ENCODE measurements at places on chromosomes 5 and 9.

- DNase-seq, result no peak
These were observed 174.6 kb downstream of the RFK start for GRCh38 chr9:76219560-76220151.

- no peak for DNase-seq
These were observed 27.2 kb upstream of the TNFSF8 start for GRCh38 chr9:114957558-114957957.

GRCh38 chr9:135374591-135374990 is 105.0 kb upstream of the PPP1R26 start:
- DNase-seq, result no peak

- DNase-seq, result no peak
These were observed 122.9 kb downstream of the CAVIN4 start for GRCh38 chr9:100700689-100701318.

GRCh38 chr9:37468620-37469019 is 3.4 kb upstream of the ZBTB5 start:
- DNase-seq, result no peak

- no peak for DNase-seq
These were observed 38.7 kb upstream of the RAB3C start for GRCh38 chr5:58544195-58544594.

- DNase-seq, result no peak
These were observed 109.4 kb downstream of the FEM1C start for GRCh38 chr5:115435065-115435777.

- DNase-seq, result no peak
These were observed 74.9 kb upstream of the TNFSF8 start for GRCh38 chr9:115005322-115005721.

- DNase-seq, result no peak
These were observed 7.9 kb downstream of the MTRR start for GRCh38 chr5:7876867-7877266.

DNA sequence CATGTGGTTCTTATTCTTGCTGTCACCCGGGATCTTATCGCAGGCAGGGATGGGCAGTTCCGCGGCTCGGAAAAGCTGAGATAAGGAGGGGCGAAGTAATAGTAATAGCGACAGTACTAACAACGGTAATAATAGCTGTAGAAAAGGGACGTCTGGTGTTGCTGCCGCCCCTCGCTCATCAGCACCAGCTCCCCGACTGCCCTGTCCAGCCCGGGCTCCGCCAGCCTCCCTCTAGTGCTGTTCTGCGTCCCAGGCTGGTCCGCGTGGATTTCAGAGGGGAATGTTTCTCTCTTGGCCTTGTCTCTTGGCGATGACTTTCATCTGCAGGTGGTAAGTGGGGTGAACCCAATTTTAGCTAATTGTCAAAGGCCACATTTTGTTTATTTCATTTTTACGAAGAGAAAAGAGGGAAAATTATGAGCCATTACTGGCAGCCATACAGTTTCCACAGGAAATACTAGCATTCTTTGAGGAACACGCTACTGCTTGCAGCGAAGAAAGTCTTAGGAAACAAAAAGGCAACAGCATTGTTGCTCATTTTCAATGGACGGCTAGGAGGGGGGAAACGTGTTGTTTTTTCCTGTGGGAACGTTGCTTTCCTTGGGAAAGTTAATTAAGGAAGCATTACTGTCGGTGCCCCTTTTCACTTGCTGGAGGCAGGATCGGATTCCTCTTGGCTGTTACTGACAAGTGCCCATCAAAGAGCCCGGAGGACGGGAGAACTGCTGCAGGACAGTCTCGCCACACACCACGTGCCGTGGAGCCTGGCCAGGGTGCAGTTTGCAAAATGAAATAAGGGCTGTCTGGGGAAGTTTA is 762 bp downstream of the SNCAIP start:
- no peak for DNase-seq

DNA sequence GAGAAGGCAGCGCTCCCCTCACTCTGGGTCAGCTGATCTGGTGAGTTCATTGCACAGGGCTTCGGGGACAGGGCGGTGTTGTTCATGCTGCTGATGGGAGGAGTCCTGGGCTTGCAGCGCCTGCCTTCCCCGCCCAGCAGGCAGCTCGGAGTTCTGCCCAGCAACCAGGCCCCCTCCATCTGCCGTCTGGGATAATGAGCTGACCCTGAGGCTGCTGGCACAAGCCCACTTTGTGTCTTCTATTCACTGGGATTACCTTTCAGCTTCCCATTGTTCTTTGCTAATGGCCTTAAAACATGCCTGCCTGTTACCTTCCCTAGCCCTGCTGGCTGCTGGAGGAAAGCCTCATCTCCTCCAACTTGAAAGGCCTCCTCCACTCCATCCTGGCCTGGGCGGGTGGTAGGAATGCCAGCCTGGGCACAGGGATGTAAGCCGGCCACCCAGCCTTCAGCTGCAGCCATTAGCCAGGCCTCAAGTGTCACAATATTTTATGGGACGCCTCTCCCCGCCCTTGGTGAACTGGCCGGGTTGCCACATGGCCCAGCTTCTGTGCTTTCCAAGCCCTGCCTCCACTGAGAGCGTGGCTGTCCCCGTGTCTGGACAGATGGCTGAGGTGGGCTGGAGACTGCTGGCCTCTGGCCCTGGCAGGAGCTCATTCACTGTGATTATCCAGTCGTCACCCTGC is 70.4 kb downstream of the GADD45G start:
- no peak for DNase-seq

DNA sequence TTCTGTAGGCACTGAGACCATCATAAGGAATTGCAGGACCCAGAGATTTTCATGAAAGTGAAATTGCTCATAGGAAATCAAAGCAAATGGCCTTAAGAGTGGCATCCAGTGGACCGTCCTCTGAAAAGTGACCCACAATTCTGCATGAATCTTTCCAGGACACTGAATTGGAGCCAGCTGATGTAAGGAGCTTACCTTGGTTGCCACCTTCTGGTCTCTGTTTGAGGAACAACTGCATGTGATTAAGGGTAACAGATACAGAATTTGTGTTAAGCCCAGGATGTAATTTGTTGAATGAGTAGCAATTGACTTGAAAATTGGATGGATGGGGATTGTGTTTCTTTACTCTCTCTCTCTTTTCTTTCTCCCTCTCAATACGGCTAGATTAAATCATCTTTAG is 49.9 kb upstream of the GAS1 start:
- DNase-seq, result no peak

GRCh38 chr5:62385131-62385530 is 18.6 kb downstream of the DIMT1 start:
- DNase-seq, result no peak

DNA sequence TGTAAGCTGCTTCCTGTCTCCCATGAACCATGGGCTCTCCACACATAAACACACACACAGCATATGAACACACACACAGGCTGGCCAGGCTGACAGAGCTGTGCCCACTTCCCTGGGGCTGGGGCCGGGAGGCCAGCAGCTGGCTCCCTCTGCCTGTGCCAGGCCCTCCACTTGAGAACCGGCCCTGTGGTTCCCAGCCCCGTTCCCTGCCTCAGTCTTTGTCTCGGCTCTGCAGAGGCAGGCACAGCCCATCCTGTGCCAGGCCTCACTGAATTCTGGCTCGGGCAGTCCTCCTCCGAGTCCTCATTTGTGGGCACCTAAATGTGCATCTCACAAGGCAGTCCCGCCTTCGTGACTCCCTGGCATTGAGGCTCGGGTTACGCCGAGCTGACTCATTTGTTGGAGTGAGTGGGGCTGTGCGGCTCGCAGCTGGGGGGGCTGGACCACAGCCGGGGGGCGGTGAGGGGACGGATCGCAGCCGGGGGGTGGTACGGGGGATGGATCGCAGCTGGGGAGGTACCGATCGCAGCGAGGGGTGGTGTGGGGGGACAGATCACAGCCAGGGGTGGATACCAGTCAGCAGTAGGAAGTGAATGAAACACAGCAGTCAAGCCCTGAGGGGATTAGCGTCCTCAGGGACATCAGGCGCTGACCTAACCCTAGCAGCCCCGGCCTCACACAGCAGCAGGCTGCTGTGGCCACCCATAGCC is 72.3 kb downstream of the PSMB7 start:
- DNase-seq, result no peak

DNA sequence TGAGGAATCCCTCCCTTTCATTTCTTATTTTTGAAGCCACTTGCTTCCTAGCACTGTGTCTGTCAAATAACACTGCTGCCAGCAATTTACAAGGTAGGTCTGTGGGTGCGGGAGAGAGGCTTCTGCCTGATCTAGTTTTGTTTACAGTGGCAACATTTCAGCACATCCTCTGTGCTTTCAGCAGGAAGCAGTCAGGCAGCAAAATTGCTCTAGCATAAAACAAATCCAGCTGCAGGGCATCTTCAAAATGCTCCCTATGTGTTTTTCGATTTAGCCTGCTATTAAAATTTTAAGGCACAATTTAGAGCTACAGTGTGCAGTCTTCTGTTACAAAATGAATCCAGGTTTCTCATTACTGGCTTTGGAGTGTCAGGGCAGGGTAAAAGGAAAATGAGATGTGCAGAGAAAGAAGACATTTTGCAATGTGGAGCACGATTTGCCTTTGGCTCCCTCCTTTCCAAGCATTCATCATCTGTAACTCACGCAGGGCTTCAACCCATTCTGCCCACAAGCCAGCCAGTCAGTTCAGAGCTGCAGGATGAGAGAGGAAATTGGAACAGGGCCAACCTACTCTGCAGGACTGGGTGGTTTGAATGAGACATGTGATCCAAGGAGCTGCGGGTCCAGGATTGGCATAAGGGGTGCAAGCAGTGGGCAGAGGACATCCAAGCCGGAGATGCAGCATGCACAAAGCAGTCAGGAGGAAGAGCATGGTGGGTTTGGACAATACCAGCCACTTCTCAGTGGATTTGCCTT is 143.4 kb upstream of the APC start:
- DNase-seq, result no peak

- no peak for DNase-seq
These were observed 439.0 kb downstream of the ENC1 start for GRCh38 chr5:74201334-74202081.

DNA sequence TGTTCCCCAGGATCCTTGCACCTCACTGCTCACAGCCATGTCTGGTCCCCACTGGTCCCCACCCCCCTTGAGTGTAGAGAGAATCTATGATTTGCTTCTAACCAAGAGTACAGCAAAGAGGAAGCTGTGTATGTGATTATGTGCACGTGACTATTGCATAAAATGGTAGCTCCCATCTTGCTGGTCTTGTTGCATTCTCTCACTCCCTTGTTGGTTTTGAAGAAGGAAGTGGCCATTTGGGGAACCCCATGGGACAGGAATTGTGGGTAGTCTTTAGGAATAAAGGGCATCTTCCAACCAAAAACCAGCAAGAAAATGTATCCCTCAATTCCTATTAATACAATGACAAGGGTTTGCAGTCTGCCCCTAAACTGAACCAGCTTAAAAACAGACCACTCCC is 5.2 kb upstream of the FCN2 start:
- no peak for DNase-seq

DNA sequence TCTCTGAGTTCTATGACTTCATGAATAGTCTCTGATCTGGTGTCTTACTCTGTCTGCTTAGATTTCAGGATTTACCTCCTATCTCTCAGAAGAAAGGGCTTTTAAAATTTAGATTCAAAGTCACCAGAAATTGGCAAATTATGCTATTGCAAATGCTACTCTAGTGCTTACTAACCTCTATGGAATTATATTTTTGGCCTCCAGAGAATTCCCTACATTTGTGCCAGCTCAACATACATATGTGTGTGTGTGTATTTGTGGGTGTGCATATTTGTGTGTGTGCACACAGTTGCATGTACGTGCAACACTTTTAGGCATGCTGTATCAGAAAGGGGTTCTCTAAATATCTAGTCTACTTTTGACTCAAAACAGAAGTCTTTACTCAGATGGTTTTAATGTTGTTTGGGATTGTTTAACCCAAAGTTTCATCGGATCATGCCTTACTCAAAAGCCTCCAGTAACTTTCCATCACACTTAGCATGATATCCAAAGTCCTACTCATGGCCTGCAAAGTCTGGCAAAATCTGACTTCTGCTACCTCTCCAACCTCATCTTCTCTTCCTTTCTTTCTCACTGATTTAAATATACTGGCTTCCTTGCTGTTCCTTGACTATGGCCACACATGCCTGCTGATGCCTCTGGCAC is 147.6 kb upstream of the NR3C1 start:
- DNase-seq, result no peak

- no peak for DNase-seq
These were observed 72.5 kb upstream of the RASA1 start for GRCh38 chr5:87195104-87195591.

- no peak for DNase-seq
These were observed 268.1 kb downstream of the FSTL4 start for GRCh38 chr5:133344266-133344665.

DNA sequence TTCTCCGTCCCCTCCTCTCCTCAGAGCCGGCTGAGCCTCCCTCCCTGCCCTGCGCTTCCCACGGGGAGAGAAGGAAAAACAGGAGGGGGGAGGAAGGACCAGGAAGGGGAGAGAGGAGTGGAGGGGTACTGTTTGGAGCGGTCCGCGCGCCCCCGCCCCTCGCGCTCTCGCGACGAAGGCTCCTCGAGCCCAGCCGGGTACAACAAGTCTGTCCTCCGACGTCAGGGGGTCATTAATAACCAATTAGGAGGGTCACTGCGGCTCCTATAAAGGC is 480 bp upstream of the PRDM12 start:
- no peak for DNase-seq

- no peak for DNase-seq
These were observed 125.0 kb downstream of the CEMIP2 start for GRCh38 chr9:71643330-71643729.

DNA sequence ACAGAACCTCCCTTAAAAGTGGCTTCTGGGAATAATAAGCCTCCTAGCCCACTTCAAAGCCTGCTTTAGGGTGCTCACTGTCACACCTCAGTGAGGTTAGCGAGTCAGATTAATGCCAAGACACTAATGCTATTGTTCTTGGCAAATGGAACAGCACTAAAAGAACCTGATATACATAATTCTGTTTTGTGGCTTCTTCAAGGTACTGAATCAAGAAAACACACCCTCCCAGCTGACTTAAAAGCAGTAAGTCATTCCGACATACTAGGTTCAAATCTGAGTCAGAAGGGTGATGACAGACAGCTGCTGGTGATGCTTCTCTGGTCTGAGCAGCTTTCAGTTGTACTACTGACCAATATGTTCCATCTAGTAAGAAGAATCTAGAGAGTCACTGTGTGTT is 121.6 kb downstream of the OXCT1 start:
- DNase-seq, result no peak

GRCh38 chr9:113417370-113417769 is 6.8 kb downstream of the C9orf43 start:
- no peak for DNase-seq

DNA sequence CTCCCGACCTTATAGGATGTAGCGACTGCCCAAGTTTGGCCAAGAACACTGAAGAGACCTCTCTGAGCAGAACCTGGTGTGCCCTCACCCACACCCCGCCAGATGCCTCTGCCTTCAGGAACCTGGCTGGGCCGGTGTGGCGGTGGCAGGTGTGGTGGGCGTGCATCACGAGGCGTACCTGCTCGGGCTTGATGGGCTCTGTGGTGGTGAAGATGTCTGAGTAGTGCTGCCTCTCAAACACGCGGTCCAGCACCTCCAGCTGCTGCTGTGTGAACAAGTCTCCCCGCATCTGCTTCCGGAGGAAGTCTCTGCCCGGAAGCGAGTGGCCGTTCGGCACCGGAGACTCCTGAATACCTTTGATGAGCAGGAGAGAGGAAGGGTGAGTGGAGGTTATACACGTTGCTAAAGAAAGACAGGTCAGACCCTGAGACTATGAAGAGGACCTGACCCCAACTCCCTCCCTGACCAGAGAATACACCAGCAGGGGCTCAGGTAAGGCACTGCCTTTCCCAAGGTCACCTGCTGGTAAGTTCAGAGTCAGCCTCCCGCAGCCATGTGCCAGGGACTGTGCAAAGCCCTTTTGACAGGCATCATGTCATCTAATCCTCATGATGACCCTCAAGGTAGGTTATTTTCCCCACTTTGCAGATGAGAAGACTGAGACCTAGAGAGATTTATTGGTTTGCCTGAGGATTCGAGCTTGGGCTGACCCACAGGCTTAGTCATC is 67.5 kb downstream of the PAX5 start:
- no peak for DNase-seq

GRCh38 chr5:76821136-76821535 is 2.3 kb downstream of the F2RL1 start:
- DNase-seq, result no peak
